Activated CD4-positive, alpha-beta T cell treated with anti-CD3 and anti-CD28 coated beads, Interleukin-2, Interleukin-6, amounts not matched to agents 100 ng/mL and 50 ng/mL, durations not matched to agents 16 hours and 8 hours (primary cell): ENCODE measurements at places on chromosomes 7 and 10.

- peak; percentile 49 for DNase-seq
These were observed 118.8 kb downstream of the SKIDA1 start for GRCh38 chr10:21406595-21407193.

DNA sequence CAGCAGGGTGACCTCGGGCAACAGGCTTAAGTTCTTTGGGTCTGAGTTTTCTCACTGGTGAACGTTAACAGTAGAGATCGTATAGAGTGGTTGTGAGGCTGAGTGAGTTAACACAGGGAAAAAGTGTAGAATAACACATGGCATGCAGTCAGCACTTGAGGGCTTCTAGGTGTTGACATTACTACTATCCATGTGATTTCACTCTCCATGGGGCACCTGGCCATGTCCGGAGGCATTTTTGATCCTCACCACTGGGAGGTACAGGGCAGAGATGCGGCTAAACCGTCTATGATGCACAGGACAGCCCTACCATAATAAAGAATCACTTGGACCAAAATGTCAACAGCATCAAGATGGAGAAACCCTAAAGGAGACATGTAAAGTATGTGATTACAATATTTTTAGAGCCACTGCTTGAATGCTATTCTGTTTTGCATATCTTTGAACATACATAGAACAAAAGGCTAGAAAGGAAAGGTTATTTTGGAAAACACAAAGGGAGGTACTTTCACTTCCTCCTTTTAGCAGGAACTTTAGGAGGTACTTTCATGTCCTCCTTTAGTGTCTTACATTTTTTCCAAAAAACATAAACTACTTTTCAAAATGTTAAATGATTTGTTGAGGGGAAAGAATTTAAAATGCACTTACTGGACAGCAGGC is 44.3 kb downstream of the NOD1 start:
- no peak for DNase-seq

DNA sequence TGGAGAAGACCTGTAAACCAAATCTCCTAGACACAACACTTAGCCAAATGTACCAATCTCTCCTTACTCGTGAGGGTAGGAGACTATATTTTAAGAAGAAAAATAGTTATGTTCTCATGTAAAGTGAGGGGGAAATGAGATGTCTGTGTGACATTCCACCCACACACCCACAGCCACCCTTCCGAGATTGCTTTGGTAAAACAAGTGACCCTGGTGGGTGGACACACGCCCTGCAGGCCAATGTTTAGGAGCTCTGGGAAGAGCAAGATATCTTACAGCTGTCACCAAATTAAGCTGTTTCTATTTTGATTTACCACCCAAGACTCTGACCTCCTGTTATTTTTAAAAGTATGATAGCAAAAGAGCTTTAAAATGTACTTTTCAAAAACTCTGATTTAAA is 147.2 kb upstream of the PFKP start:
- DNase-seq: no peak

DNA sequence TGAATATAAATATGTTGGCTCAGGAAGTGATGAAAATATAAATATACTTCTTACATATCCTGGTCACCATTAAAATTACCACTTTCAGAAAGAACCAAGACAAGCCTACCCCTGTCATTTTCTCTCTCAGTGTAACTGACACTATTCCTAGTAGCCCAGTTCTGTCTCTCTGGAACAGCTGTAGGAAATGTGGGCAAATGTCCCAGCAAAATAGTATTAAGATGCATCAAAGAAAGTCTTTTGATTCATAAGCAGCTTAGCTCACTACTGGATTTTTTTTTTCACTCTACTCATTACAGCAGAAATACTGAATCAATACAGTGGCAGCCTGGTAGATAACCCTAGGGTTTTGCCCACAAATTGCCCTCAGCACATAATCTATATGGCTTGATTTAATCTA is 290.9 kb downstream of the DNAJB9 start:
- no peak for DNase-seq

- no peak for DNase-seq
These were observed 23.1 kb upstream of the AKR1E2 start for GRCh38 chr10:4802711-4803487.

GRCh38 chr10:110444004-110444337 is 53.7 kb upstream of the DUSP5 start:
- no peak for DNase-seq

DNA sequence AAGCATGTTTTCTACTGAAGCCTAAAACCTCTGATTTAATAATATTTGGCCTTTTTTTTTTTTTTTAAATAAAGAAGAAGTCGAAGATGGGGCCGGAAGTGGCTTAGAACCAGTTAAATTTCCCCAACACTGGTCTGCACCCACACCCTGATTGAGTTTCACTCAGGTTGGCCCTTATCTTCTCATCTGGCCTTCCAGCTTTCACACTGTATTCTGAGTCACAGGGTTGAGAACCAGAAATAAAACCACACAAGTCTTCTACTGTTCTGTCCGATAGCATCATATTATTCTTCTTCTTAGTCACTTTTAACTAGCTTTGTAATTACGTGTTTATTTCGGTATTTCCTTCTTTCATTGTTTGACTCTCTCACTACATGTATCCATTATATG is 9.9 kb downstream of the ZNF365 start:
- DNase-seq: peak; percentile 87

DNA sequence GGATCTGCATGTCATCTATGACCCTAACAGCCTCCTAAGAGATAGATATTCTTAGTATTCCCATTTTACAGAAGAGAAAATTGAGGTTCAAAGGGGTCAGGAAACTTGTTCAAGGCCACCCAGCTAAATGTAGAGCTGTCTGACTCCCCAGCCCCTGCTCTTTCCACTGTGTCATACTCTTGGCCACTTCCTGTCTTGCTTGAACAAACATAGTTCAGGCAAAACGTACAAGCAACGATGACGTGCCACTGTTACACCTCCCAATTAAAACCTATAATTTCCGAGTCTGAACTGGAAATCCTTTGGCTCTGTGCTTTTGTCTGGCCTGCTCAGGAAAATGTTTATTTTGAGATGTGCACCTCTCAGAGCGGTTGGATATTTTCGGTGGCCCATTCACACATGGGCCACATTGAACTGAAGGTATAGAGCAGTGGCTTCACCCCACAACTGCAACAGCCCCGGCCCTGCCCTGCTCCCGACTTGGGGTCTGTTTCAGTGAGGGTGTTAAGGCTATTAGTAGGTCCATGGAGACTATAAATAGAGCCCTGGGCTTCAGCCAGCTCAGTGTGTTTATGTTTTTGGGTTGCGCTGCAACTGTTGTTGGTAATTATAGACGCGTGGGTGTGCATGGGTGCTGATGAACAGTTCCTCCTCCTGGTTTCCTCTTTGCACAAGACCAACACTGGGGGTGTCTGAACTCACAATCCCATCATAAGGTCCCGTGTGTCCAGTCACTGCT is 172.3 kb upstream of the ADO start:
- DNase-seq: peak; percentile 70

GRCh38 chr7:31192986-31193385 is 140.9 kb downstream of the ADCYAP1R1 start:
- DNase-seq: peak; percentile 16

DNA sequence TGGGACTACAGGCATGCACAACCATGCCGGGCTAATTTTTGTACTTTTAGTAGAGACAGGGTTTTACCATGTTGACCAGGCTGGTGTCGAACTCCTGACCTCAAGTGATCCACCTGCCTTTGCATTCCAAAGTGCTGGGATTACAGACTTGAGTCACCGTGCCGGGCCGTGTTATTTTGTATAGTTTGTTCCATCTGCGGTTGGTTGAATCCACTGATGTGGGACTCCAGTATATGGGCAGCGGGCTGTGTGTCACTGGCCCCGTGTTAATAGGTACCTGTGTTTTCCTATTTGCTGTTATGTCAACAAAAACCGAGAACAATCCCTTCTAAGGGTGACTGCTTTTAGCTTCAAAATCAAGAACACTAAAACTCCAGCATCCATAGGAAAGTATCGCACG is 297.6 kb upstream of the PITRM1 start:
- DNase-seq: no peak

DNA sequence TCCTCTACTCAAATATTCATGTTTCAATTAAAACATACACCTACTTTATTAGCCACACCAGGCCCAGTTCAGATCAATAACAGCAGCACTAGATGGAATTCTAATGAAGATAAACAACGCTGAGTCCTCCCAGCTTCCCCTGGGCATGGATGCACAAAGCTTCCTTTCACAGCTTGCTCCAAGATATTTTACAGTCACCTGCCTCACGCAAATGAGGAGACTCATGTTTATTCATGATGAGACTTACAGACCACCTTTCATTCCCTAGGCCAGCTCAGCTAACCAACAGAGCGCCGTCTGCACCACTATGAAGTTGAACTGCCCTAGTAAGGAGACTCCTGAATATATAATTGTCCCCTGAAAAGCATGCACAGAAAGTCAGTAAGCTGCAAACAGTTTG is 283.0 kb upstream of the AOAH start:
- no peak for DNase-seq

DNA sequence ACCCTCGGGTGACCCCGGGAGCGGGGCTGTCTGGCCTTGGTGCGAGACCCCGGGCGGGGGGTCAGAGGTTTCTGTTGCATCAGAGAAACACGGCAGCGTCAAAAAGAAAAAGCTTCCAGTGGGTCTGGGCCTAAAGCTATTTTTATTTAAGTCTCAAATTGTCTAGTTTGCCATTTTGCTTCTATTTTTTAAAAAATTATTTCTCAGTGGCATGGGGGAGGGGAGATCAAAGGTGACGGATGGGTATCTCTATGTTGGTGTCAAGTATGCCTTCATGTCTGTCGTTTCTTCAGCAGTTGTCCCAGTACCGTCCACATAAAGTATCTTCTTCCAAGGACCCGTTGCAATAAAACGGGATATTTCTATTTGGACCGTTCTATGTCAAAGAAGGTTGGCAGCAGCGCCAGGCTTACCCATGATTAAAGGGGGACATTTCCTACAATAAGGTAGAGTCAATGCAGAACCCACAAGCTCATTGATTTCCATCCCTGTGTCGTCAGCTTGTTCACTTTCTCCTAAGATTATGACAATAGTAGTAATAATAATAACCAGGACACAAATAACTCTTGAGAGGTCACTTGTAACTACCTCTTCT is 26.0 kb upstream of the VAX1 start:
- DNase-seq: no peak

- peak; percentile 70 for DNase-seq
These were observed 599.3 kb upstream of the CELF2 start for GRCh38 chr10:10418387-10418786.

DNA sequence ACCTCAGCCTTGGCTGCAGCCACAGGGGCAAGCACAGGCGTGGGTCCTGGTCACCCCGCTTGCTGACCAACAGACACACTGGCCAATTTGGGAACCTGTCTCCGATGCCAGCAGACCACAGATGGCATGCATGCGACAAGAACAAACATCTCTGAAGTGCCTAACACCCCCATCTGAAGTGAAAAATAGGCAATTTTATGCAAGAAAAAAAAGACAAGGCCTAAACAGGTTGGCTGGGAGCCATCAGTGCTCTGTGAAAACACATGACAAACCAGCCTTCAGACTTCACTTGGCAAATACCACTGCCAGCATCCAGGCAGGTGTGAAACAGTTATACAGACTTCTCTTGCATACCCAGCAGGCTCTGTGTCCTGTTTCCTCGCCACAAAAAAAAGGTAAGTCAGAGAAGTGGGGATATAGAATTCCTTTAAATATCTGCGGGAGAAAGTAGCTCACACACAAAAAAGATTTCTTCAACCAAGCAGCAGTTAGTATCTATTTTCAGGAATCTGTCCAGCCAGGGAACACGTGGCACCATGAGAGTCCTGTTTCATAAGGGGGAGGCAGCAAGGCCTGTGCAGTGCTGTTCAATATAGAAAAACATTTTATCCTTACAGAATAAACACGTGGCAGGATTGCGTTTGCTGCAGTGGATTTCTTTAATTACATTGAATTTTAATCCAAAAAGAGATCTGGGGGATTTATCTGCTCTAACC is 293.4 kb upstream of the MKLN1 start:
- DNase-seq: no peak

- no peak for DNase-seq
These were observed 44.1 kb upstream of the AKR1E2 start for GRCh38 chr10:4781955-4782354.

DNA sequence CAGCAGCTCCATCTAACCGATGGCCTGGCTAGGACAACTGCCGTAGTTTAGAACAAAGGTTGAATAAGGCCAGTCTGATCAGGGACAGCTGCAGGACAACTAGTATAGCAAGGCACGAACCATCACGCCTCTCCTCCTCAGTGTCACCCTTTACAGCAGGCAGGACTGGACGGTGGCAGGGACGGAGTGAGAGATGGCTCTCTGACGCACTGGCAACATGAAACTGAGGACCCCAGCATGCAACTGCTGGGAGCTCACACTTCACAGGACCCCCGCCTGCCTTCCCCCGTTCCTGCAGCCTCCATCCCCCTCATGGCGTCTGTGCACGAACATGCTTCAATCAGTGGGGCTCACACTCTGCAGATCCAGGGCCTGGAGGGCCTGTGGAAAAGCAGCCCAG is 53.7 kb downstream of the ZRANB1 start:
- DNase-seq: no peak

DNA sequence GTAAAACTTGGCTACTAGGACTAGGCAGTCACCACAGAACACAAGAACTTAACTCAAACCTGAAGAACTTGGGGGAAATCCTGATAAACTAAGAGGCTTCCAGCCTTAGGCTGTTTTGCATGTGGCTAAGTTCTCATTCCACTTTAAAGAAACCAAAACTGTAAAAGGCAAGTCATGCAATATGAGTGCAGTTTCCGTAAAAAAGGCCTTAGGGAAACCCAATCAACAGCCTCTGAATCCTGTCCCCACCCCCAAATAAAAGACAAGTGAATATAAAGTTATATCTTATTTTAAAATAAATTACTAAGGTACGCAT is 95.1 kb downstream of the USP6NL start:
- DNase-seq: peak; percentile 56

DNA sequence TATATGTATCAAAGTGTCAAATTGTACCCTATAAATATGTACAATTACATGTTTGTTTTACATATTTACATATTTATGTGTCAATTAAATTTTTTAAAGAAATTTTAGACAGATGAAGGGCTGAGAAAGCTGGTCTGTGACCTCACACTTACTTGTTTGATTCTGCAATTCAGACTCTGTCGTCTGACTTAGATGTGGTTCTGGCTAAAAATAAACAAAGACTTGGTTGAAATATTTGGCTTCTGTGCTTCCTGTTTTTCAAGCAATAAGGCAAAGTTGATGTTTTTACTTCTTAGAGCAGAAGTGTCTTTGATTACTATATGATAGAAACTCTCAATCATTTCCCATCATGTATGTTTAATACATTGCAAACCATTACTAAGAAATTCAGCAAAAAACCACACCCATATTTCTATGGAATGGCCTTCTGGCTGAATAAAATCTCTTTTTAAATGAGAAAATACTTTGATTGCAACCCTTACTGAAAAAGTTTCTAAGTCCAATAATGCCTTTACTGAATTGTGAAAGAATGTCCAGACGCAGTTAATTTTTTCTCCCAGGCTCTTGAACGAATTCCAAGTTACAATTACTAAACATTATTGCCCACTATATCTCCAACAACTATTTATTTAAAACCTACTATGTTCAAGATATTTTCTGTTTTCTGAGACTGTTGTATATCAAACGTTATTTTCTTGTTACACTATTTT is 59.5 kb upstream of the PRKG1 start:
- no peak for DNase-seq

- no peak for DNase-seq
These were observed 22.0 kb downstream of the UMAD1 start for GRCh38 chr7:7662527-7662926.
